ENCODE measurements at places on chromosomes 6 and 20.
A peak's percentile ranks its signal among the peaks of the same experiment; 100 is the strongest.

DNA sequence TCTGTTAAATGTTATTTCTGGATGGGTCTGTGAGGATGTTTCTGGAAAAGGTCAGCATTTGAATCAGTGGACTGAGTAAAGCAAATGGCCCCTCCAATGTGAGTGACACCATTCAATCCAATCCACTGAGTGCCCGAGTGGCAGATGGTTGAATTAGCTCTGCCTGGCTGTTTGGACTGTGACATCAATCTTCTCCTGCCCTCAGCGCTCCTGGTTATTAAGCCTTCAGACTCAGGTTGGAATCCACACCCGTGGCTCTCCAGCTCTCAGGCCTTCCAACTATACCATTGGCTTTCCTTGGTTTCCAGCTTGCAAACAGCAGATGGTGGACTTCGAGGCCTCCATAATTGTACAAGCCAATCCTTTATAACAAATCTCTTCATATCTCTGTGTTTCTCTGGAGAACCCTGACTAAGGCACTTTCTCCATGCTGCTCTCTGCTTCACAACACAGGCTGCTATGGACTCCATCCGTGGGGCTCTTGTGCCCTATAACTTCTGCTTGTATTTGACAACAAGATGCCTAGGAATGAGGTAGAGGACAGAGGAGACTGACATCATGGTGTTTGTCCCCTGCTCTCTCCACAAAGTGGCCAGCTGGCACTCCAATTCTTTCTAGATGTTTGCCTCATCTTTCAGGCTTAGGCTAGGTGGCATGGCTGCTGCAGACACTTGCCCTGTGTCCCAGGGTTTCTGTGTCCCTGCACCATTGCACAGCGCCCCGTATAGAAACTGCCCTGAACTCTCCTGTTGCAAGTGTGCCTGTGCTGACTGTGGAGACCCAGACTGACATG is 4.8 kb upstream of the CSTL1 start:
- DNase-seq: no peak

- no peak for DNase-seq
Measured at GRCh38 chr20:60395991-60396390, 437.8 kb downstream of the CDH26 start.

DNA sequence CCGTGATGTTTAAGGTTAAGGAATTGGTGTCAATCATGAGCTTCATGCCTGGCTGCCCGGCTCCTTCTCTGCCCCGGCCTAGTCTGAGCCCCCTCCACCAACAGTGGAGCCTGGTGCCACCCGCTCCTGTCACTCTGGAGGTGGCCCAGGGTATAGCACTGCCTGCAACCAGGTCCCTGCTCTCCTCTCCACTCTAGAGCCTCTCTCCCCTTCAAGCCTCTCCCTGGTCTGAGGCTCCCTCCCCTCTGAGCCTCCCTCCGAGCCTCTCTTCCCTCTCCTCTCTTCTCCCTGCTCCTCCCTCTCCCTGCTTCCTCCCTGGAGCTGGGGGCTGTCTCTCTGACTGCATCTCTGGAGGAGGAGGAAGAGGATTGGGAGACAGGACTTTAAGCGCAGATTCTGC is 31.3 kb upstream of the MRGBP start:
- no peak for DNase-seq

DNA sequence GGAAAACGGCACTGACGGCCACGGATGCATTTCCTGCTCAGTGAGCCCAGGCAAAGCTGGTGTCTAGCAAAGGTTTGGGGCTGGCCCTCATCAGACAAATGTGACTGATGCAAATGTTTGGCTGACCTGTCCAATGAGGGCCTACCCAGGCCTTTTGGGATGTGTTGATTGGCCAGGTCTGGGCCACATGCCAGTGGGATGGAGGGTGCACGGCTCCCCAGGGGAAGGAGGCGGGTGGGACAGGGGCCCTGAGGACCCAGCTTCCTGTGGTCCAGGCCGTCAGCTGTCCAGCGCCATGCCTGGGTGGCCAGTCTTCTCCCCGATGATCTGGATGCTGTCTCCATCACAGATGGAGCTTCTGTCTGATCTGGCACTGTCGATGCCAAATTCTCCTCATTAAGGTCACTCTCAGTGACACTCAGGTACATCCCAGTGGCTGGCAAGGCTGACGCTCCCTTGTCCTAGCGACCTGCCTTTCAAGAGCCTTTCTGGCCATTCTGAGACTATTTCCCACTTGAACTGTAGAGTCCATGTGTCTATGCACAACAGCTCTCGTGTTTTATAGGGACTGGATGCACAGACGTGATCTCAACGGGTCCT is 43.0 kb downstream of the NTSR1 start:
- DNase-seq: no peak

DNA sequence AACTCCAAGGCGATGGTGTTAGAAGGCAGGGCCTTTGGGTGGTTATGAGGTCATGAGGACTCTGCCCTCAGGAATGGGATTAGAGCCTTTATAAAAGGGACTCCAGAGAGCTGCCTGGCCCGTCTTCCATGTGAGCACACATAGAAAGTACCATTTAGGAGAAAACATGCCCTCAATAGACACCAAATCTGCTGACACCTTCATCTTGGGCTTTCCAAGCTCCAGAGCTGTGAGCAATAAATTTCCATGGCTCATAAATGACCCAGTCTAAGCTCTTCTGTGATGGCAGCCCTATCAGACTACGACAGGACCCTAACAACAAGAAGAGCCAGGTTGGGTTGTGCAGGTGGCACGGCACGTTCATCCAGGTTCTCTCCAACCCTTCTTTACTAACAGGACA is 189.5 kb downstream of the CDH4 start:
- DNase-seq: no peak

GRCh38 chr6:139695361-139695760 is 320.9 kb upstream of the CITED2 start:
- DNase-seq: no peak

DNA sequence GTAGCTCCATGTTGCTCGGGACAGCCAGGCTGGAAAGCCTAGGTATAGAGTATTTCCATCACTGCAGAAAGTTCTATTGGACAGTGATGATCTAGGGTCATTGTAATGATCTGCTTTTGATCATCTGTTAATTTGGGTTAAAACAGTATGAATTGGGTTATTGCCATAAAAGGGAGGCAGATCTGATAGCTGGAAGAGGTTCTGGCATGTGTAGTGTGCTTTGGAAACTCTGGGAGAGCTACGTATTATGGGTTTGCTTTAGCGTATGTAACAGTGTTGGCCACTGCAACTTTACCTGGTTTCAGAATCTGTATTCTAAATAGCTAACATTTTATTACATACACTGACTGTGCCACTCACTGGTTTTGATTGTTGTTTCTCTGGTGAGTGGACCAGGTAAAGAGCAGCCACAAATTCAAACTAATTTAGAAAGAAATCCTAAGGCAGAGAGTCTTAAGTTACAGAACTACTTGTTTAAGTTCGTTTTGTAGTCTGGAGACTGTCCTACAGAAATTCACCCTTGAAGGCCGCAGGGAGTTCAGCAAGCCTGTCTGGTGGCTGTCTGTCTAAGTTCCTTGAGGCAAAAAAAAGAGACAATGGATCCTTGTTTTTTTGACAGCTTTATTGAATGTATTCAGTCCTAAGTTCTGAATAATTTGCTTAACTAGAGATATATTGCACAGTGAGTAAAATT is 300.3 kb downstream of the PRL start:
- no peak for DNase-seq

GRCh38 chr6:3875486-3875885 is 26.3 kb downstream of the FAM50B start:
- DNase-seq: no peak

DNA sequence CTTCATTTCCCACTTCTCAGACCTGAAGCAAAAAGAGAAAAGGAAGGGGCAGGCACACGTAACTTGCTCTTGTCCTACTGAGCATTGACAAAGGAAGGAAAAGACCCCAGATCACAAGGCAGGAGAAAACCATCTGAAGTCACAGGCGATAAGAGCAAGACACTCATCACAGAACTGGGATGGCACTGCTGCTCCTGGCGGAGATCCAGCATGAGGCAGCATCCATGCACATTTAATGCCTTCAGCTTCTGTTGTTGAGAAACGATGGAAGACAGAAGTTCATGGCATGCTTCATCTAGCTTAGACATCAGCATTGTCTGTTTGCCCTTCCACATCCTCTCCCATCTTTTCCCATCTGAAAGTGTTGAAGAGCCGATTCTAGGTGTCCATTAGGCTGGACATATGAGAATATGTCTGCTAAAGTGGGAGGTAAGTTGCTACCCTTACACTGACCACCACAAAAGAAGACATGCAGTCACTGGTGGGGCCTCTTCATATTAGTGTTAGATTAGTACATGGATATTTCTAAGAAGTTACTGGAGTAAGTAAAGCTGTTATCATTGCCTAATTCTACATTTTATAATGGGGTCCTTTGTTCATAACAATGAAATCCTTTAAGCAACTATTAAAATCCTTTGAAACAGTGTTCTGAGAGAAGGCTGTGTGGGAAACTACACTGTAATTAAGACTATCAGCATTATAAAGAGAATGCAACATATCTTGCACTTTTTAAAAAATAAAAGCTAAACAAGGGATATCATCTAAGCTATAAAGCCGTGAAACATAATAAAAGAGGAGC is 618.5 kb downstream of the C6orf118 start:
- no peak for DNase-seq

DNA sequence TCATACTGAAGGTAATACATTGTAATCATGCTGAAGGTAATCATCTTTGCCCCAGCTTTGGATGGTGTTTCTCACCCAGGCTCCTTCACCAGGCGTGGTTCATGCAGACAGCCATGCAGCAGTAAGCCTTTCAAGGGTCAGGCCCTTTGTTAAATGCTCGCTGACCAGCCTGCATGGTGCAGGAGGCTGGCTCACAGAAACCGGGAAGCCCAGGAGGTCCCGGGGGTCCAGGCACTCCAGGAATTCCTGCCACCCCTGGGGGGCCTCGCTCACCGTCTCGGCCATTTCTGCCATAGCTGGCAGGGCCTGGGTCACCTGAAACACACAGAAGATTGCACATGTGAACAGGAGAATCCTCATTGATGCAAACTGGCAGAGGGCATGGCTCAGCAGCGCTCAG is 86.1 kb downstream of the COL9A1 start:
- DNase-seq: no peak

- no peak for DNase-seq
Measured at GRCh38 chr6:99711925-99712324, 105.3 kb downstream of the PRDM13 start.

DNA sequence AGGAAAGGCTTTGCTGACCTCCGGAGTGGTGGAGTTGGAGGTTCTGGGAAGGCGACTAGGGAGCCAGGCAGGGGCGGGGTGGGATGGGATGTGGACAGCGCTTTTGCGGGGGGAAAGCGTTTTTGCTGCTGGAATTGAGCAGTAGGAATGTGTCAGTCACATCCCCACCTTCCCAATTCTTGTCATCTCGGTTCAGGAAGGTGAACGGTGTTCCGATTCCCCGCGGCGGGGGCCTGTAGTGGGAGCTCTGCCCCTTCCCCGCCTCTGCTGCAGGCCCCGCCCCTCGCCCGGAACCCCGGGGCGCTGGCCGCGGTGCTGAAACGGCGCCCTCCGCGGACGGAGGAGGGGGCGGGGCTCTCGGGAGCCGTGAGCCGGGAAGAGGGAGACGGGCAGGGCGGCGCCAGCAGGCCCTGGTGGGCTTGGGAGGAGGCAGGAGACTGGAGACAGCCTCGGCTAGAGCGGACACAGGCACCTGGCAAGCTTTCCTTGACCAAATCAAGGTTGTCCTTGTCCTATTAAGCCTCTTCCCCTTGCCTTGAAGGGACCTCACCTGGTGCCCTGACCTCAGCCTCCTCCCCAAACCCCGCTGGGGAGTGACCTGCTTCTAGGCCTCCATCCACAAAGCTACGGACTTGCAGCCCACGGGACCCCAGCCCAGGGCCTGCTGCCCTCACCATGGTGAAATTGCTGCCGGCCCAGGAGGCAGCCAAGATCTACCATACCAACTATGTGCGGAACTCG is at the start of gene LHFPL5:
LHFPL5 (plus strand) TSS at position 357 of the 741 bp plus-strand sequence; CDS start at position 676, 319 bp downstream.
- peak; percentile 34 for DNase-seq

DNA sequence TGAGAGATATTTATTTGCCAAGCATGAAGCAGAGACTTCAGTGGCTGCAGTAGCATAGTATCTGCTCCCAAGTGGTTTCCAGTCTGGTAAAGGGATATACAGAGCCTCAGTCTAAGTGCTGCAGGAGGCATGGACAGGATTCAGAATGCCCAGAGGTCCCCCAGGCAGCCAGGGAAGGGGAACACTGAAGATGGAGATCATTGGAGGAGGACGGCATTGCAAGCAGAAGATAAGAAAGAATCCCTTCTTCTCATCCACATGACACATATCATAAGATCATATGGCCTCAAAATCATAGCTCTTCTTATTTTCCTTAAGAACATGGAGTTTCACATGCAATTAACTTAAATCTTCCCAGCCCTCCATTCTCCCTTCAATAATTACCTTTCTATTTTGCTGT is 136.1 kb downstream of the KCNQ5 start:
- no peak for DNase-seq

- no peak for DNase-seq
Measured at GRCh38 chr6:54587277-54587676, 259.3 kb upstream of the FAM83B start.

DNA sequence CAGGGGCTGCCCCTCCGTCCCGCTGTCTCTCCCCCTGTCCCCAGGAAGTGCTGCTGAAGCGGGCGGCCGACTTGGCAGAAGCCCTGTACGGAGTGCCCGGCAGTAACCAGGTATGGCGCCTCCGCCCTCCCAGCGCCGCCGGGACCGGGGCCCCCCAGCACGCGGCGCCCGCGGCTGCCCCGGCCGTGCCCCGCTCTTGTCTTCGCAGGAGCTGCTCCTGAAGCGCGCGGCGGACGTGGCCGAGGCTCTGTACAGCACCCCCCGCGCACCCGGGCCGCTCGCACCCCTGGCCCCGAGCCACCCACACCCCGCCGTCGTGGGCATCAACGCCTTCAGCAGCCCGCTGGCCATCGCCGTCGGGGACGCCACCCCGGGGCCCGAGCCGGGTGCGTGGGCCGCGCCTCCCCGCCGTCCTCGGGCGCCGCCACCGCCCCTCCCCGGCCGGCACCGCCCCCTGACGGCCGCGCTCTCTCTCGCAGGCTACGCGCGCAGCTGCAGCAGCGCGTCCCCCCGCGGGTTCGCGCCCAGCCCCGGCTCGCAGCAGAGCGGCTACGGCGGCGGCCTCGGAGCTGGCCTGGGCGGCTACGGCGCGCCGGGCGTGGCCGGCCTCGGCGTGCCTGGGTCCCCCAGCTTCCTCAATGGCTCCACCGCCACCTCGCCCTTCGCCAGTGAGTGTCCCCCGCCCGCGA is 48.4 kb downstream of the CPXM1 start:
- no peak for DNase-seq

GRCh38 chr6:148868314-148868713 is 121.5 kb downstream of the UST start:
- DNase-seq: no peak

DNA sequence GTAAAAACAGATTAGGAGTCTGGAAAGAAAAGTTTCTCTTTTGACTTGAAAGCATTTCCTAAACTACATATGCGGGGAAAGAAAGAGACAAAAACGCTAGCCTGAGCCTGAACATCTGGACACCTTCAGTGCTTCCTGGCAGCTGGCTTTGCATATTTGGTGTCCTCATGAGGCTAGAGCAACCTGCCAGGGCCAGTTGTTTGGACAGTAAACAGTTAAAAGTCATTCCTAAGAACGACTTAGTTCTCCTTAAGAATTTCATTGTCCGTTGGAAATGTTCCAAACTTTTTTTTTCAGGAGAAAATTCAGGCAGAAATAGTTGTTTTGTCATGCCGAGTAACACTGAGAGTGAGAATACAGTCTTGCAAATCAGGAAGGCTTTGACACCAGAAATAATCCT is 199.8 kb downstream of the SMOC2 start:
- no peak for DNase-seq

Data from left renal cortex interstitium (tissue), 4 donors.